ENCODE measurements at places on chromosomes 12 and 14.

GRCh38 chr14:95850429-95850828, 26.2 kb upstream of the TUNAR start:
- no peak for DNase-seq

- no peak for DNase-seq
Measured at GRCh38 chr14:94346841-94347240, 23.7 kb upstream of the SERPINA6 start.

GRCh38 chr14:76514213-76514998, 138.5 kb downstream of the ESRRB start:
- DNase-seq = no peak

GRCh38 chr12:109753959-109754358, 40.3 kb downstream of the FAM222A start:
- no peak for DNase-seq
